ENCODE measurements at places on chromosomes 5 and 9.

DNA sequence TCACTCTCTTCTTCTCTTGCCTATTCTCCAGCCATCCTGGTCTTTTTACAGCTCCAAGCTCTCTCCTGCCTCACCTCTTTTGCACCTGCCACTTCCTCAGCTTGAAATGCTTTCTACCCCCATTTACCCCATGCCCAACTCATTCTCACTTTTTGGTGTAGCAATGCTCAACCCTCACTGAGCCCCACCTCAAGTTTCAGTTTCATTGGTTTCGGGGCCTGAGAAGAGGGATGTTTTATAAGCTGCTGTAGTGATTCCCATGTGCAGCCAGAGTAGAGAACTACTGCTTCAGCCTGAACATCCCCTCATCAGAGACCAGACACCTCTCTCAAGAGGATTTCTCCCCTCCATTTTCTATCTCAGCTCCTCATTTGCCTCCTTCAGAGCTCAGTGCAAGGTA is 45.2 kb upstream of the FYB1 start:
- no peak for DNase-seq

DNA sequence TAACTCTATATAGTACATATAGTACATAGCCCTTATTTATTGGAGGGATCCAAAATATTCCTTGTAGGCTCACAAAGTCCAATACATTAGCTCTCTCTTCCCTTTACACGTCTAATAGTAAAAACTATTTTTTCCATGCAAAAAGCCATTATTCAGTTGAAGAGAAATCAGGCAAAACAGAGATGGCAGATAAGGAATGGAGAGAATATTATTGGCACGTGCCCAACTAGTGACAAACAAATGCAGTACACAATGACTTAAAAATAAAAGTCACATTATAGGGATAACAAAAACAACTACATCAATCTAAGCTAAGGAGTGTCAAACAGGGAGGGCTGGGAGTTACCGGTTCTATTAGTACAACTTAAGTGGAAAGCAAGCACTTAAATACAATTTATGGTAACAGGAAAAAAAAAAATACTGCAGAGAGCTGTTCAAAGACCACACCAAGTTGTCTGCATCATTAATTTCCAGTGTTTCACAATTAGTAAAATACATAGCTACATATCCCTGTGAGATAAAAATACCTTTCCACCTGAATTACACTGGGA is 4.1 kb upstream of the SCAI start:
- DNase-seq: no peak

- no peak for DNase-seq
Observed at GRCh38 chr5:132475987-132476875, 14.3 kb downstream of the IRF1 start.

DNA sequence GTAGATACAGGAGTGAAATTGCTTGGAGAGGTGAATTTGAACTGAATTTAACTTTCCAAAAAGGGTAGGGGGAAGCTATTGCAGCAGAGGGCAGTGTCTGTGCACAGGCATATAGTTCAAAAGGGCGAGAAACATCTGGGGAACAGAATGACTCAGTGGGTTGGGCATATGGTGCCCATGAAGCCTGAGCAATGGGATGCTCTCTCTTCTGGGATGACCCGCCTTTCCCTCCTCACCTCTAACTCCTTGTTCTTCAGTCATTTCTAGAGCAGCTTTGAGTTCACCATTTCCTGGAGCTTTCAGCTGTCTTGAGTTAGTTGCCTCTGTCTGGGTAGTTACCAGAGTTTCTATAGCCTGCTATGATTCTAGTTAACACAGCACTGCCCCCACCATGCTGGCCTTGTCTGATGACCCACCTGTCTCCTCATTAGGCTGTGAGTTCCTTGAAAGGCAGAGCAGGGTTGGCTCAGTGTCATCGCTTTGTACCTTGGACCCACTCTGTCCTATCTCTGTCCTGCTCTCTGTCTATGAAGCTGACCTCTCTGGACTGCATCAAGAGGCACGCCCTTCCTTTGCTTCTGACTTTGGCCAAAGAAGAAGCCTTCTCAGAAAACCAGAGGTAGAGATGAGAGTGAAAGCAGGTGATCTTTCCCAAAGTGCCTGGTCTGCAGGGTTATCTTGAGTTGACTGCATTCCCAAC is 299.6 kb upstream of the KLF4 start:
- DNase-seq: no peak

DNA sequence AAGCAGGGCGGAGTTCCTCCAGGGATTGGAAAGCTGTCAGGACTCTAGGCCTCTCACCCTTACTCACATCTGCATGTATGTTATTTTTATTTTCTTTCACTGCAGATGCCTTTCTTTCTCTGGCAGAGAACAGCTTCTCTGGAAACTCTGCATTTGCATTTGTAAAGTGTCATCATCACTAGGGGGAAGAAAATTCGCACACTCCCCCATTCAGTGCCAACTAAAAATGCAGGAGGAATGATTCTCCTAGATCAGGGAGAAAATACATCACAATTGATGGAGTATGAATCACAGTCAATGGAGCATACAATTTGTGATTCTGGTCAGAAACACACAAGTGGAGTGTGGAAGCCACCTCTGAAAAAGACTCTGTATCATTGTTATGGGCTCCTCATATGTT is 351.4 kb upstream of the FTMT start:
- DNase-seq: no peak

DNA sequence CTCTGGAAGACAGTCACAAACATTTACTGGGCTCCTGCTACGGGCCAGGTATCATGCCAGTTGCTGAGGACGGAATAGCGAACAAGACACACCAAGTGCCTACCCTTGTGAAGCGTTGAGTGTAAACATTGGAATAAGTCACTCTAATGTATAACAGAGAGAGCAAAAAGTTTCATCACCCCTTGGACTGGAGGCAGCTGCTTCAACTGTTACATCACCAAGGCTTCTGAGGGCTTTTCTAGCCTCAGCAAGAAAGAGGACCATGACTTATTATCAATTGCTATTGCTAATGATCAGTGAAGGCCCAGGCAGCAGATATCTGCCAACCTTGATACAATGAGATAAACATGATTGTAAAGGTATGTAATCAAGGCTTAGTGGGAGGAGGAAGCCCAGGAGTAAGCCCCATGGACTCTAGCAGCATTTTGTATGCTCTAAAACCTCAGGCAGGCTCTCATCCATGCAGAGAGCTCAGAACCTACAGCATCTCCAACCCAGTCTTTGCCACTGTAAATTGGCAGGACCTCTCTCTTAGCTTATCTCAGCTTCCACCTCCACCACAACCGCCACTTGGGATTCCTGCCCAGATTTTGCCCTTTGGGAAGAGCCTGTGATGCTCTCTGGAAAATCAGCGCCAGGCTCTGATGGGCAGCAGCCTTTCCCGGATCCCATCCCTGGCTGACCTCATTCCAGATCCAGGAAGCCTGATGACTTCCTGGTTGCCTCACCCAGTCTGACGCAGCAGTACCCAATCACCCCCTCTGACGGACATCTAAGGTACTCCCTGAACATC is 54.5 kb downstream of the ADAM19 start:
- no peak for DNase-seq
